ENCODE measurements at places on chromosomes 1 and 21. TPM values are rescaled to one million over a fixed set of nuclear protein-coding genes. Genes with fewer than 3 reads are reported as not detected.

GRCh38 chr1:110582378-110582777 is 23.8 kb downstream of the KCNA2 start:
- DNase-seq, result peak; percentile 60

SLC44A3 gene
- 5.4 TPM for total RNA-seq

CDC73 gene
- total RNA-seq, result 23.7 TPM

HSF2BP gene
- total RNA-seq, result 0.97 TPM

- no peak for DNase-seq
Measured at GRCh38 chr1:64516301-64516700, 46.4 kb downstream of the CACHD1 start.

Measured in lower leg skin (tissue), 4 donors.